Stimulated activated CD4-positive, alpha-beta T cell treated with anti-CD3 and anti-CD28 coated beads, Interleukin-15, amount 100 ng/mL, for 1 hour (primary cell): ENCODE measurements at places on chromosomes 6 and 20.

GRCh38 chr6:25743868-25744267 lies 10.7 kb upstream of the SLC17A4 start:
- no peak for DNase-seq

GRCh38 chr6:128487055-128487454 lies 33.3 kb downstream of the PTPRK start:
- DNase-seq: no peak

- DNase-seq: no peak
Observed at GRCh38 chr6:102126488-102126887, 733.0 kb downstream of the GRIK2 start.

- DNase-seq: no peak
Observed at GRCh38 chr6:109714611-109715010, 23.5 kb downstream of the FIG4 start.

DNA sequence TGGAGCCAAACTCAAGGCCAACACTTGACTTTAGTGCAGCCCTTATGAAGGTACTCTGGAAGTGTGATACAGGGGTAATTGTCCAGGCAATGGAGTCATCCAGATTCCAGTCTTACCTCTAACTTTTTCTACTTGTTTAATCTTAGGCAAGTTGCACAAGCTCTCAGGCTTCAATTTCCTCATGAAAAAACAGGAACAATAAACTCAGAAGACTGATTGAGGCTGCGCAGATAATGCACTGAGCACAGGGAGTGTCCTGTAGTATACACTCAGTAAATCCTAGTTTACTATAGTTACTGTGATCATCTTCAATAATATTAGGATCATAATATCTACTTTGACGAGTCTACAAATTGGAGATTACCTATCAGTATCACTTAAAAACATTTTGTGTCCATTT lies 127.5 kb upstream of the SMLR1 start:
- DNase-seq: no peak

- DNase-seq: no peak
Observed at GRCh38 chr6:2950713-2951112, 20.7 kb downstream of the SERPINB6 start.

GRCh38 chr6:139254196-139254595 lies 37.6 kb downstream of the TXLNB start:
- no peak for DNase-seq

- no peak for DNase-seq
Observed at GRCh38 chr20:49669601-49670189, 44.0 kb downstream of the B4GALT5 start.

GRCh38 chr6:64256483-64256882 lies 620.9 kb downstream of the PHF3 start:
- DNase-seq: no peak

- DNase-seq: no peak
Observed at GRCh38 chr6:134883314-134883713, 66.6 kb downstream of the ALDH8A1 start.

GRCh38 chr6:12528581-12529363 lies 187.8 kb upstream of the PHACTR1 start:
- DNase-seq: no peak

DNA sequence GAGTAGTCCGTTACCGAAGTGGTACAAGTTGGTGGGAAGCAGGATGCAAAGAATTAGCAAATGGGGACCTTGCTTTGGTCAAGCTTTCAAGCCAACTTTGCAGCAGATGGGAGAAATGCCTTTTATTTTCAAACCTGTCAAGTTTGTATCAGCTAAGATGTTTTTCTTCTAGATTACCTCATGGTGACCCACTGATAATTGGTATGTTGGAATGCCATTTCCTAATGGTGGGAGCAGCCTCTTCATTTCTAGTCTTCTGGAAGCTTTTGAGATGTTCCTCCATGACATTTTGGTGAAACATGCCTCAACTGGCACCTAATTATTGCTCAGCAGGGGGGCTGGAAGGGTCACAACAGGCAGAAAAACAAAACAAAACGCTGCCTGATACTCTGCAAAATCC lies 43.7 kb downstream of the ADNP start:
- DNase-seq: no peak

GRCh38 chr6:164377348-164377918 lies 932.0 kb downstream of the C6orf118 start:
- DNase-seq: no peak

GRCh38 chr20:53175135-53175780 lies 203.1 kb downstream of the TSHZ2 start:
- no peak for DNase-seq

DNA sequence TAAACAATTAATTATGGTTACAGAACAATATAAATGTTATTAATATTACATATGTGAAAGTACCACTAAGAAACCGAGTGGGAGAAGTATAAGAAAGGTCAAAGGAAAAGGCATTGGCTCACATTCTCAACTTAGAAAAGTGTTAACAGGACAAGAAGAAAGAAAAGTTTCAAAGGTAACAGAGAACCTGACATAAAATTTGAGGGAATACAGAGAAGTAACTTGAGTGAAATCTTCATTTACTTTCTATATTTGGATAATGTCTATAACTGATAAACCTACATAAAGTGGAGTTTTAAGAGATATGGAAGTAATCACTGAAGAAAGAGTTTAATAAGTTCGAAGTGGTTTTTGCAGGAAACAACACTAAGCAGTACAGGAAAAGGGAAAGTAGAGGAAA lies 30.1 kb downstream of the REPS1 start:
- no peak for DNase-seq

- DNase-seq: no peak
Observed at GRCh38 chr20:24615353-24615752, 145.9 kb downstream of the SYNDIG1 start.

DNA sequence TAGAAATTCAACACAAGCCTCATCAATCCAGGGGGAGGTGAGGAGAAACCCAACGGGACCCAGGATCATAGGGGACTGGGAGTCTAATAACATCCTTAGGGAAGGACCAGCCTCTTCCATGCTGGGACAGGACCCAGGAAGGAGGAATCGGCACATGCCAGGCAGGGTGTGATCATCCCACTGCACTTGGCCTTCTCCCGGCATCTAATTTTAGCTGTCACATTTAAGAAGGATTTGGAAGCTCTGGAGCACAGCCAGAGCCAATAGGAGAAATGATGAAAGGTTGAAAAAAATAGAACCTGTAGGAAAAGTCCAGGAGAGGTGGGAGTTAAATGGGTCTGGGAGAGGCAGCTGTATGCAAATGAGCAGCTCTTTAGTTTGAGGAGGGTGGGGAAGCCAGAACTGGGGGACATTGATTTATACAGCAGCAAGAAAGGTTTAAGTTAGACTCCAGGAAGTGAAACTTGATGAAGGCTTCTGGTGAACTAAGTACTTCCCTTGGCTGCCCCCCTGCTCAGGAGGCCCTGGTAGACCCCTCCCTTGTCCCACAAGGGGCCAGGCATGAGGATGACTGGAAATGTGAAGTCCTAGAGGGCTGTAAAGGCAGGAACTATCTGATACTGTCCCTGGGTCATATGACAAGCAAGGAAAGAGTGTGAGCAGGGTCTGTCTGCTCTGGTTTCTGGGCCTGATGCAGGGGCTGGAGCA lies 260.3 kb downstream of the LRFN2 start:
- DNase-seq: no peak

DNA sequence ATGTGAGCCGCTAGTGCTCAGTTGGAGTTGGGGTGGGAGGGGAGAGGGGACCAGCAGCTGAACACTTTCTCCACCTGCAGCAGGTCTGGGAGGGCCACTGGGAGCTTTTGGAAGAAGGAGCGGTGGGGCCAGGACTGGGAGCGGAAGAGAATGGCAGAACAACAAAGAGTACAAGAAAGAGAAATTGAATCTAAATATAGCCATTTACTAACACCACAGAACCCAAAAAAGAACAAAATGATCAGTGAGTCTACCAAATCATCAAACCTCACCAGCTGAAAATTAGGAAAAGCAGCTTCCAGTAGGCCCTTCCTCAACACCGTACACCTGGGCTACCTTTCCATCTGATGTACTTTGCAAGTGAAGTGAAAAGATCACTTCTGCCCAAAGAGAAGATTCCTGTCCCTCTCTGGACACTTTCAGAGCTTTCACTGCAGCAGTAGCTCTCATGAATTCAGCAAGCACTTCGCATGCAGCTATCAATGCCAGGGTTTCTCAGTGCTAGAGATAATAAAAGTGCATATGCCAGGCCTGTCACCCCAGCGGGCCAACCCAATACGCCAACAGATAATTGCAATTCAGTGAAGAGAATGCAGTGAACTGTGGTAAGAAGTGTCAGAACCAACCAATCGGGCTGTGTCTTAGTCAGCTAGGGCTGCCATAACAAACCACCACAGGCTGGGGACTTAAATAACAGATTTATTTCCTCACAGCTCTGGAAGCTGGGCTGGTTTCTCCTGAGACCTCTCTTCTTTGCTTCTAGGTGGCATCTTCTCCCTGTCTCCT lies 597 bp downstream of the LY86 start:
- no peak for DNase-seq

DNA sequence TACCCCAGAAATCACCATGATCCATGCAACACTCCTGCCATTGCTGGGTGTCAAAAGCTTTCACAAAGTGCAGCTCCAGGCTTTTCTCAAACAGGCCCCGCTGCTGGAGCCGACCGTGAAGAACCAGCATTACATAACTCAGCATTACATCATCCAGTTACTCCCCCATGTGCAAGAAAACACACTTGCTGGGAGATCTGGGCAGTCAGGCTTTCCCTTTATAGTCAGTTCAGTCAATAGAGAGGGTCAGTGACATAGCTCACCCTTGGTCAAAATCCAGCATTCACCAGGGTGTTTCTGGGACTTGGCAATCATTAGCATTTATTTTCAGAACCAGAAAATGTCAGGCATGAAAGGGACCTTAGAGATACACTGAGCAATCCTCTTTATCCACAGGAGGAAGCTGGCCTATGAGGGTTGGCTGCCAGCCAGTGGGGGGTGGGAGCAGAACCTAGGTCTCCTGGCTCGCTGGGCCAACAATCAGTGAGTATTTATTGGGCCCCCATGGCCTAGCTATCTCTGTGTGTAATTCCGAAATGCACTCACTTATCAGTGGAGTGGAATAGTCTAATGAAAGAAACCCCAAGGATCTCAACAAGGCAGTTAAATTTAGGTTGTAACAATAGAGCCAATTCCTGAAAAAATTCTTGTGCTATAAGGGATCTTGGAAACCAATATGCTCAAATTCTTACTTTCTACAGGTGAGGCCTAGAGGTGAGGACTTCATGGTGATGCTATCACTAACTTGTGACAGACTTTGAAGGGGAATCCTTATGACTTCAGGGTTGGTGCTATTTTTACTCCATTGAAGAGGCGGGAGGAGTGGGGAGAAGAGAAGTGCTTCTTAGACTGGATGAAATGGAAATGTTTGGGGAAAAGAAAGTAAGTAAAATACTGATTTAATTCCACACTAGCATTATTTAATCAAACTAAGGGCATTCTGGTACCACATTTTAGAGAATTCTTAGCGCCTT lies 54.6 kb downstream of the LYRM4 start:
- DNase-seq: no peak

DNA sequence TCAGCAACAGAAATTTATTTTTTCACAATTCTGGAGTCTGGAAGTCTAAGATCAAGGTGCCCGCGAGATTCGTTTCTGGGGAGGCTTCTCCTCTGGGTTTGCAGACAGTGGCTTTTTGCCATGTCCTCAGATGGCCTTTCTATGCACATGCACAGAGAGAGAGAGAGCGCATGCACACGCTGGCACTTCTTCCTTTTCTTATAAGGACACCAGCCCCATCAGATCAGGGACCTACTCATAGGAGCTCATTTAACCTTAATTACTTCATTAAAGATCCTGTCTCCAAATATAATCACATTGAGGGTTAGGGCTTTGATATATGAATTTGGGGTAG lies 260.7 kb upstream of the PLCB4 start:
- no peak for DNase-seq

- DNase-seq: no peak
Observed at GRCh38 chr20:56621730-56622129, 7.4 kb upstream of the TFAP2C start.

- DNase-seq: no peak
Observed at GRCh38 chr20:750801-751200, 17.5 kb downstream of the SLC52A3 start.

GRCh38 chr20:19531446-19531845 lies 226.6 kb upstream of the RIN2 start:
- DNase-seq: no peak

GRCh38 chr6:105318660-105319059 lies 84.2 kb downstream of the PREP start:
- no peak for DNase-seq

GRCh38 chr20:641516-641875 lies 11.5 kb downstream of the SRXN1 start:
- DNase-seq: no peak

DNA sequence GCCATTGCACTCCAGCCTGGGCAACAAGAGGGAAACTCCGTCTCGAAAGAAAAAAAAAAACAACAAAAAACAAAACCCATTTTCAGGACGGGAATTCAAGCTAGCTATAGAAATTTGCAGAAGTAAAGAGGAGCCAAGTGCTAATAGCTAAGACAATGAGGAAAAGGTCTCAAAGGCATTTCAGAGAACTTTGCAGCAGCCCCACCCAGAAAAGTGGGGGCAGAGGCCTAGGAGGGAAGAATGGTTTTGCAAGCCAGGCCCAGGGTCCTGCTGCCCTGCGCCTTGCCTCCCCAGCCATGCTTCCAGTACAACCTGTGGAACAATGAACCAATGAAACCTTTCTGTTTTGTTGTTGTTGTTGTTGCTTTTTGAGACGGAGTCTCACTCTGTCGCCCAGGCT lies 38.3 kb upstream of the SAMHD1 start:
- DNase-seq: no peak

DNA sequence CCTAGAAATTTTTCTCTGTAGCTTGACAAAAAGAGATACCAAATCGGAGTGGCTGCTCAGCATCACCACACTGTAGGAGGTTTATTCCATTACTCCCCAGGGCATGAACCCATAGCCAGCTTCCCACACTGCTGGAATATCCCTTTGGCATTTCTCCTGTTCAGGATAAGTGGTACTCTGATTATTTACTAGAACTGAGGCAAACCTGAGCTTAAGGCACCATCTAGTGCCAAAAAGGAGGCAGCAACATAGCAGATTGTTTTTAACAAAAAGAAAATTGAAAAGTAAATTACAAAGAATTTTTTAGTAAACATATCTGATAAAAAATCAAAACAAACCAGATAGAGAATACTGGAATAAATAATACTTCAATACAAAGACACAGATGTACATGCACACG lies 181.7 kb downstream of the WDR27 start:
- no peak for DNase-seq

GRCh38 chr20:7178004-7178403 lies 410.5 kb downstream of the BMP2 start:
- DNase-seq: no peak

GRCh38 chr20:23121751-23122320 lies 35.7 kb upstream of the CD93 start:
- no peak for DNase-seq

GRCh38 chr20:34744847-34745246 lies 40.7 kb downstream of the TP53INP2 start:
- no peak for DNase-seq

DNA sequence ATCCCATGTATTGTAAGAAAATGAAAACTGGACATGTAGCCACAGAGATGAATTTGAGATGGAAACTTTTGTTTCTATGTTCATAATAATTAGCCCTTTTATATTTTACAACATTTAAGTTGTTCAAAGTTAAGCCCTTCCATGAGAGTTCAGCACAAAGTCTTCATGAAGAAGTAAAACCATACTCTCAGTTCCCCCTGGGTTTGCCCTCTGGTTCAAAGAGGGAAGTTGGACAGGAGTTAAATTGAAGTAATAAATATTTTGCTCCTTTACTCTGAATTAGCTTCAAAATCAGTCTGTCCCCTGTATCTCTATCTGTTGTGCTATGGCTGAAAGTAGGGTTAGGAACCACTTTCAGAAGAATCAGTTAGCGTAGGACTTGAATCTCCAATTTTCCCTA lies 31.1 kb downstream of the PHACTR2 start:
- no peak for DNase-seq
